ENCODE measurements at places on chromosomes 13 and 19.

GRCh38 chr13:99757756-99758459 lies 213.7 kb downstream of the ZIC5 start:
- DNase-seq: no peak

DNA sequence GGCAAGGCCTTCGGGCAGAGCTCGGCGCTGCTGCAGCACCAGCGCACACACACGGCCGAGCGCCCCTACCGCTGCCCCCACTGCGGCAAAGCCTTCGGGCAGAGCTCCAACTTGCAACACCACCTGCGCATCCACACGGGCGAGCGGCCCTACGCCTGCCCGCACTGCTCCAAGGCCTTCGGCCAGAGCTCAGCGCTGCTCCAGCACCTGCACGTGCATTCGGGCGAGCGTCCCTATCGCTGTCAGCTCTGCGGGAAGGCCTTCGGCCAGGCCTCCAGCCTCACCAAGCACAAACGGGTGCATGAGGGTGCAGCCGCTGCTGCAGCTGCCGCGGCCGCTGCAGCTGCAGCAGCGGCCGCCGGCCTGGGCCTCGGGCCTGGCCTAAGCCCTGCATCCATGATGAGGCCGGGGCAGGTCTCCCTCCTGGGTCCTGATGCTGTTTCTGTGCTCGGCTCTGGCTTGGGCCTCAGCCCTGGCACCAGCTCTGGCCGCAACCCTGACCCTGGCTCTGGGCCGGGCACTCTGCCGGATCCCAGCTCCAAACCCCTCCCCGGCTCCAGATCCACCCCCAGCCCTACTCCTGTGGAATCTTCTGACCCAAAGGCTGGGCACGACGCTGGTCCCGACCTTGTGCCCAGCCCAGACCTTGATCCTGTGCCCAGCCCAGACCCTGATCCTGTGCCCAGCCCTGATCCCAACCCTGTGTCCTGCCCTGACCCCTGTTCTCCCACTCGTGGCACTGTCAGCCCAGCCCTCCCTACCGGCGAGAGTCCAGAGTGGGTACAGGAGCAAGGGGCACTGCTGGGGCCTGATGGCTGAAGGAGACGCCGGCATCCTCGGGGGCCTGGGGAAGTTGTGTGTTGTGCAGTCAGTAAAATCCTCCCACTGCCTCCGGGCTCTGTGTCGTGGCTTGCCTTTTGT lies 2.0 kb upstream of the MCOLN1 start:
- DNase-seq: no peak

DNA sequence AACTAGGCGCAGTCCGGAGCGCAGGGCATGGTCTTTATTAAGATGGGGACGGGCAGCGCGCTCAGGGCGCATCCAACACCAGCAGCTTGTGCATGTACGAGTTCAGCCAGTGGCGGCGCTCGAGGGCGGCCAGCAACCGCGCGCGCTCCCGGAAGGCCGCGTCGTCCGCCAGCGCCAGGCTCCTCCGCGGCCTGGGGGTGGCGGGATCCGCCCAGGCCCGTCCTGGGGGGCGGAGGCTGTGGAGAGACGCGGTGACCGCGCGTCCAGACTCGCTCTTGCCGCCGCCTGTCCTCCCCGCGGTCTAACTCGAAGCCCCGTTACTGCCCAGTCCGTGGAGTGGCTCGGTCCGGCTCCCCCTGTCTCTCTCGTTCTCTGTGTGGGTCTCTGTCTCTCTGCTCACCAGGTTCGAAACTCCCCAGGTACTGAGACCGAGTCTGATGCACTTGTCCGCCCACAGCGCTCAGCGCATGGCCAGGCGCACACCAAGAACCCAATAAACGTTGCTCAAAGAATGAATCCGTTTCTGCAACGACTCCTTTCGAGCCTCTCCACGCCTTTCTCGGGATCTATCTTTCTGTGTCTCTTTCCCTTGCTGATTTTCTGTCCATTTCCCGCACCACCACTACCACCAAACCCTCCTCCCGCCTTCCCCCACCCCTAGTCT lies 702 bp downstream of the PTH2 start:
- no peak for DNase-seq

- DNase-seq: no peak
Measured at GRCh38 chr13:111854403-111854802, 212.5 kb upstream of the SOX1 start.

DNA sequence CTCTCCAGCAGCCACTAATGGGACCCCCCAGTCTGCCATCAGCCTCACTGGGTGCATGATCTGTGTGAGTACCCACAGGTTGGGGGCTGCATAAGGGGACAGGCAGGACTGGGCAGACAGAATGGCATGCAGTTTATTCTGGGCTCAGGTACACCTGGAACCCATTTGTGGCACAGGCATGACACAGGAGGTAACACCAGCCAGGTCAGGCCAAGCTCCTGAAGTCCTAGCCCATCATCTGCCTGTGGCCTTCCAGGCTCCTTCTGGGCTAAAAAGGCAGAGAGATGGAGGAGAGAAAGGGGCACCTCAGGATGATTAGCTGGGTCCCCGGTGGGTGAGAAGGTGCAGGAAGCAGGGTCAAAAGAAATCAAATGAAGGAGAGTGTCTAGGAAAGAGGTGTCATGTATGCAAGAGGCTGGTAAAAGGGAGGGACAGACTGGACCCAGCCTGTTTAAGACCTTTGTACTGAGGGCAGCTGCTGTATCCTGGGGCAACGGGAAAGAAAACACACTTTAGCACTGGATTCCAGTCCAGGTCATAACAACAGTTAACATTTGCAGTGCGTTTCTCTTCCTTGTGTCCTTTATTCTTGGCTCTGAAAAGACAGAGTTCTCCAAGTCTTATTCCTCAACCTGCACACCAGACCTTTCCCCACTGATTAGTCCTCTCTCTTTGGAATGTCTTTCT lies 20.2 kb upstream of the DGKH start:
- DNase-seq: no peak

GRCh38 chr19:40252395-40252794 lies 25.9 kb upstream of the CCNP start:
- no peak for DNase-seq

DNA sequence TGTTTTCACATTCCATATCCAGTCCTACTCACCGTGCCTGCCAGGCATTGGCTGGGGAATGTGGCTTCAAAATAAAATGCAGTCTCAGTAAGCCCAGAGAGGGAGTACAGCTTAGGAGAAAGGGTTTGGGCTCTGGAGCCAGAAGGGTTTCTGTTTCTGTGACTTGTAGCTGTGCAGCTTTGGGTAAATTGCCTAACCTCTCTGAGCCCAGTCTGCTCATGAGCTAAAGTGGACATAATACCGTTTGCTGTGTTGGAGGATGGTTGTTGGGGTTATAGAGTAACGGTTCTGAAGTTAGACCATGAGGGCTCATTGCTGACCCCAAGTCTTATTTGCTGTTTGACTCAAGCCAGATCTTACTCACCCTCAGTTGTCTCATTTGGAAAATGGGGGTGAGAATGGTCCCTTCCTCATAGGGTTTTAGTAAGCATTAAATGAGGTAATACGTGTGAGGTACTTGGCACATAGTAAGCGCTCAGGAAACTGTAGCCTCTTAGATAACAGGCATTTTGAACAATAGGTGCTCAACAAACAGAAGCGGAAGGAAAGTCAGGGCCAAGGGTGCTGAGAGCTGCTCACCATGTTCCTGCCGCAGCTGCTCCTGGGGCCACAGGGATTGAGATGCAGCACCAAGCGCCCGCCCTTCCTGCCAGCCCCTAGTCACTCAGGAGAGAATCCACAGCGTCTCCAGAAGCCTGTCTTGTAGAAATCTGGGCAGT lies 45.5 kb downstream of the C13orf42 start:
- DNase-seq: no peak

- DNase-seq: peak; percentile 33
Measured at GRCh38 chr19:1408300-1409203, 1.2 kb downstream of the DAZAP1 start.

GRCh38 chr19:3202346-3202745 lies 16.6 kb downstream of the NCLN start:
- DNase-seq: no peak

DNA sequence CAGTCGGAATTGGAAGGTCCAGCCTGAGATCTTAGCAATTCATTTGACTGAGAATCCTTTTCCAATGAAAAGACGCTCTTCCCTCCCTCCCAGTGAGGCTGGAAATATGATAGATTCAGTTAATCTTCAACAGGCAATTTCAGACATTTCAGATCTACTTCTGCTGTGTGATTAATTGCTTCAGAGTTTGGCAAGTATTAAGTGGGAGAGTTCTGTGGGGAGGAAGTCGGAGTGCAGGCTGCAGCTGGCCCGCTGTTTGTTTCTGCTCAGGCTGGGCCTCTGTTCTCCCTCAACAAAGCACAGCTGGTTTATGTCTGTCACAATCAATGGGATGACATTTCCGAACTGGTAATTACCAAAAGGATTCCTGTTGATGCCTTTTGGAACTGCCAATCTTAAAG lies 178.2 kb downstream of the NDFIP2 start:
- DNase-seq: no peak

DNA sequence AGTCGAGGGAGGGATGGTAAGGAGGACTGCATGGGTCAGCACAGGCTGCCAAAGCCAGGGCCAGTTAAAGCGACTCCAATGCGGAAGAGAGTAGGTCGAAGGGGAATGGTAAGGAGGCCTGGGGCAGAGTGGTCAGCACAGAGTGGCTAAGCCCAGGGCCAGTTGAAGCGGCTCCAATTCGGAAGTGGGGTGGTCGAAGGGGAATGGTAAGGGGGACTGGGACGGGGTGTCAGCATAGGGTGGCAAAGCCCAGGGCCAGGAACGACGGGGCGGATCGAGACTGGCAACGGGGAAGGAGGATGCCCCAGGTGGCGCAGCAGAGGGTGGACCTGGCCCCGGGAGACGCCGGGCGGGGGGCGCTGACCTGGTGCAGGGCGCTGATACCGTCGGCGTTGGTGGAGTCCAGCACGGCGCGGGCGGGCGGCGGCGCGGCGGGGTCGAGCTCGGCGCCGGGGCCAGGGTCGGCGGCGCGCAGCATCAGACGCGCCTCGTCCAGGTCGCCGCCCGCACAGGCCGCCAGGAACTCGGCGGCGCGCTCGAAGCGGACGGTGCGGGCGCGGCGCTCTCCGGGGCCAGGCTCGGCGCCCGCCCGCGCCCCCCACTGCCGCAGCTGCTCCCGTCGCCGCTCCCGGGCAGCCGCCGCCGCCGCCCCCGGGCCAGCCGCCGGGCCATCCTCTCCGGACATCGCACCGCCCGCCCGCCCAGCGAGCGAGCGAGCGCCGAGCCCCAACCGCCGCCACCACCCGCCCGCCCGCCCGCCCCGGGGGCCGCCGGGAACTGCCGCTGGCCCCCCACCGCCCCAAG lies at the start of gene PPP1R12C:
TSS of gene PPP1R12C (minus strand) at position 779 of the 804 bp plus-strand sequence. CDS start at position 685, 94 bp downstream.
- DNase-seq: no peak

- no peak for DNase-seq
Measured at GRCh38 chr13:59979589-59979988, 184.1 kb downstream of the DIAPH3 start.

DNA sequence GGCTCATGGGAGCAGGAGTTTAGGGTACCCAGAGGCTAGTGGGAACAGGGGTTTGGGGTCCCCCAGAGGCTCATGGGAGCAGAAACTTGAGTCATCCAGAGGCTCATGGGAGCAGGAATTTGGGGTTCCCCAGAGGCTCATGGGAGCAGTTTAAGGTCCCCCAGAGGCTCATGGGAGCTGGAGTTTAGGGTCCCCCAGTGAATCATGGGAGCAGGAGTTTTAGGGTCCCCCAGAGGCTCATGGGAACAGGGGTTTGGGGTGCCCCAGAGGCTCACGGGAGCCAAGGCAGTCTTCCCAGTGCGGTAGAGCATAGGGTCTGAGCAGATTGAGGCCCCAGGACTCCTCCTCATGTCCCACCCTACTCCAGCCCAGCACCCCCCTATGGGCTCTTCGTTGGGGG lies 8.6 kb upstream of the FLT3LG start:
- DNase-seq: no peak

DNA sequence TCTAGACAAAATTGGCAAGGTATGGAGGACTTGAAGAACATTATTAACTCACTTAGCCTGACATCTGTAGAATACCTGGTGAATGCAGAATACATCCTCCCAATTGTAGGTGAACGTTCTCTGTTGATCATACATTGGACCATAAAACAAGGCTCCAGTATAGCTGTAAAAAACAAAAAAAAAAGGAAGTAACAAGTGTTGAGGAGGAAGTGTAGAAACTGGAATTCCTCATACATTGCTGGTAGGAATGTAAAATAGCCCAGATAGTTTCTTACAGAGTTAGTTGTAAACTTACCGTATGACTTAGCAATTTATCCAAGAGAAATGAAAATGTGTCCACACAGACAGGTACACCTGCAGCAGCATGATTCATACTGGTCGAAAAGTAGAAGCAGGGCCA lies 44.8 kb downstream of the TSSK6 start:
- no peak for DNase-seq

DNA sequence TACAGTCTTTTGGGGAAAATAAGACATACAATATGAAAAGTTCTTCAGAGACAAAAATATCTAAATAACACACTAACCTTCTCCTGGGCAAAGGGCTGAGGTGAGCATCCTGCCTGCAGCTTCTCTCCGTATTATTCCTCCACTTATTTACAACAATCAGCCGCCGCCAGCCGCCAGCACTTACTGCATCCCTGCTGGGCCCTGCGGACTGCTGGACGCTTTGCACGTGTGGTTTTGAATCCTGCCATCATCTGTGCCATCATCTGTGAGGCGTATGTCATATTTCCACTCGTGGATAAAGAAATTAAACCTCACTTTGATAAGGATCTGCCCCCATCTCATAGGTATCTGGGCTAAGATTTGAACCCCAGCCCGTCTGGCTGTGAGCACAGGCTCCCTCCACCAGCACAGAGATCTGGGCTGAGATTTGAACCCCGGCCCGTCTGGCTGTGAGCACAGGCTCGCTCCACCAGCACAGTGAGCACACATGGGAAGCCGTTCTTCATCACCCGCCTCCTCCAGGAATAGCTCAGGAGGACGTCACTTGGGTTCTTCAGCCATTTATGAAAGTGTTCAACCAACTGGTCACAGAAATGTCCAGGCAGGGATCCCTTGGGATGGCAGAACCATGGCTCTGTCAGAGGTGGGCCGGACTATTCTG lies 35.2 kb upstream of the TUBGCP3 start:
- no peak for DNase-seq

- no peak for DNase-seq
Measured at GRCh38 chr19:18274219-18274780, at the start of gene IQCN. Gene IQCN, minus strand, starts transcription at chr19:18274452. Its CDS starts 4,974 bp downstream, at chr19:18269478.

DNA sequence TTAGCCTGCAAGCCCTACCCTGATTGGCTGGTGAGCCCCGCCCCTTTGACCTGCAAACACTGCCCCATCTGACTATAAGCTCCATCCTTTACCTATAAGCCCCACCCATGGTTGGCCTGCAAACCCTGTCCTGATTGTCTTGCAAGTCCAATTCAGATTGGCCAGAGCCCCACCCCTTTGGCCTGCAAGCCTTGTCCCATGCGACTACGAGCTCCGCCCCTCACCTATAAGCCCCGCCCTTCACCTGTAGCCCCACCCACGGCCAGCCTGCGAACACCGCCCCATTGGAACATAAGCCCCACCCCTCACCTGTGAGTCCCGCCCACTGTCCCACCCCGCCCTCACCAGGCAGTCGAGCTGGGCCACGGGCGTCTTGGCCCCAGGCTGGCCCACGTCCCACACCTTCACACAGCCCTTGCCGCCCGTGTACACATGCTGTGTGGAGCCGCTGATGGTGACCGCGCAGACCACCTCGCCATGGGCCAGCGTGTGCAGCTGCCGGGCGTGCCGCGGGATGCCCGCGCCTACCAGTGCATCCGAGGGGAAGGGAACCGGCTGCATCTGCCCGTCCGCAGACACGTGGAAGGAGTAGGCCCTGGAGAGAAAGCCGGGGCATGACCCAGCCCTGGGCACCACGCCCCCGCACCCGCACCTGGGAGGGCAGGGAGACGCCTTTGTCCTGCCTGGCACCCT lies 22.9 kb downstream of the TLE2 start:
- DNase-seq: no peak

- DNase-seq: no peak
Measured at GRCh38 chr19:38714354-38714778, 29.9 kb downstream of the CAPN12 start.

GRCh38 chr13:63948045-63948444 lies 2532.4 kb upstream of the PCDH20 start:
- no peak for DNase-seq

Measured in activated CD4-positive, alpha-beta T cell treated with anti-CD3 and anti-CD28 coated beads, Interleukin-2, amount 50 U/mL, for 24 hours (primary cell).